Activated CD4-positive, alpha-beta memory T cell treated with anti-CD3 and anti-CD28 coated beads for 36 hours (primary cell): ENCODE measurements at places on chromosomes 16 and 17.

GRCh38 chr17:70270554-70270953 is 101.2 kb downstream of the KCNJ2 start:
- DNase-seq: no peak

- DNase-seq: no peak
Observed at GRCh38 chr17:42240201-42240600, 36.0 kb downstream of the STAT5B start.

DNA sequence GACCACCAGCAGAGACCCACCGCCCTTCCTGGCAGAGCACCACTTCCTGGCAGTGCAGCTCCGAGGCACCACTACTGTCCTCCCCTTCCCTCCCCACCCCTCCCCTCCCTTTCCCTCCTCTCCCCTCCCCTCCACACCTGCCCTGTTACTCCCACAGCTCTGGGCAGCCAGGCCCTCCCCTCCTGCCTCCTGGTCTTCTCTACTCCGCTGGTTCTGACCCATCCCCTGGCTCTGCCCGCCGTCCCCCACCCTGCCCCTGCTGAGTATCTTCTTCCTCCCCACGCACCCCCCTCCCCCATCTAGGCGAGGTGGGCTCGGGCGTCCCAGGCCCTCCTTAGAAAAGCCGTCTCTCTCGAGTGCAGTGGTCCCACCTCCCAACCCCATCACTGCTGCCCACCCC is 77.7 kb downstream of the AMFR start:
- DNase-seq: no peak

DNA sequence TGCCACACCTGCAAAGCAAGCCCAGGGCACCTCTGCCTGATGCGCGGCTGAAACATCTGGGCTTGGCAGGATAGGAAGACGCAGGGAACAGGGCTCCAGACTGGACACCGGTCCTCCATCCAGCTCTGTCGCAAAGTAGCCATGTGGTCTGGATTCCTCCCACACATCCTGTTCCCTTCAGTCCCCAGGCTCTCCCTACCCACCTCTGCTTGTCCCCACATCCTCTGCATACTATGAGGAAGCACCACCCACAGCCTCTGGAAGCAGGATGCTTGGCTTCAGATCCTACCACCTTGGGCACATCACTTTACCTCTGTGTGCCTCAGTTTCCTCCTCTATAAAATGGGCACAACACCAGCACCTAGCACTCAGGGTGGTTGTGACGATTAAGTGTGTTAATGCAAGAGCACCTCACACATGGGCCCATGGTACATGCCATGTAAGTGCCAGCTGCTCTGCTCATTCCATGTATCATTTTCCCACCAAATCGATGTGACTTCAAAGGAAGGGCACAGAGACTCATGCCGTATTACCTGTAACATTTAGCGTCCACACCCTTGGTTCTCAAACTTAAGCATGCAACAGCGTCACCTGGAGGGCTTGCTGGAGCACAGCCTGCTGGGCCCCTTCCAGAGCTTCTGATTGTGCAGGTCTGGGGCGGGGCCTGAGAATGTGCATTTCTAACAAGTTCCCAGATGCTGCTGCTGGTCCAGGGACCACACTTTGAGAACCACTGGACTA is 138.6 kb upstream of the SDK2 start:
- no peak for DNase-seq

- no peak for DNase-seq
Observed at GRCh38 chr16:87949071-87949744, 2.0 kb upstream of the BANP start.
